ENCODE measurements at places on chromosomes 13 and 19.
A peak's percentile ranks its signal among the peaks of the same experiment; 100 is the strongest.

GRCh38 chr13:75255147-75255546, 226.8 kb downstream of the TBC1D4 start:
- no peak for DNase-seq

DNA sequence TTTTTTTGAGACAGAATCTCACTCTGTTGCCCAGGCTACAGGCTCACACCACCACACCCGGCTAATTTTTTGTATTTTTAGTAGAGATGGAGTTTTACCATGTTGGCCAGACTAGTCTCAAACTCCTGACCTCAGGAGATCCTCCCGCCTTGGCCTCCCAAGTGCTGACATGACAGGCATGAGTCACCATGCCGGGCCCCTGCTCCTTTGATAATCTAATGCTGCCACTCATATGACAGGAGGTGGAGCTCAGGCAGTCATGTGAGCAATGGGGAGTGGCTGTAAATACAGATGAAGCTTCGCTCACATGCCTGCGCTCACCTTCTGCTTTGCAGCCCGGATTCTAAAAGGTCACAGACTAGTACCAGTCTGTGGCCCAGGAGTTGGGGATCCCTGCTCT, 25.1 kb downstream of the ARHGEF18 start:
- DNase-seq = no peak

- DNase-seq = no peak
Measured at GRCh38 chr13:85277748-85278147, 521.5 kb downstream of the SLITRK6 start.

GRCh38 chr13:39302820-39303219, 264.6 kb downstream of the NHLRC3 start:
- DNase-seq = no peak

- DNase-seq = no peak
Measured at GRCh38 chr13:113992276-113993005, 18.6 kb upstream of the C13orf46 start.

- DNase-seq = no peak
Measured at GRCh38 chr13:110916301-110917142, 1.7 kb upstream of the ANKRD10 start.

- DNase-seq = peak; percentile 27
Measured at GRCh38 chr13:75195495-75196146, 286.3 kb downstream of the TBC1D4 start.

- DNase-seq = no peak
Measured at GRCh38 chr19:46951171-46951986, 68.3 kb upstream of the NPAS1 start.

- DNase-seq = peak; percentile 75
Measured at GRCh38 chr13:32427852-32428580, at the start of gene N4BP2L1. Gene N4BP2L1 (minus strand): TSS chr13:32428130. CDS start chr13:32428082, 48 bp downstream.

- DNase-seq = no peak
Measured at GRCh38 chr19:45919678-45920077, 5.1 kb upstream of the NANOS2 start.

GRCh38 chr13:95269756-95270155, 31.5 kb downstream of the ABCC4 start:
- no peak for DNase-seq

GRCh38 chr13:85441364-85441763, 357.9 kb downstream of the SLITRK6 start:
- DNase-seq = no peak

- peak; percentile 85 for DNase-seq
Measured at GRCh38 chr19:12766051-12766521, 9.3 kb downstream of the HOOK2 start.

DNA sequence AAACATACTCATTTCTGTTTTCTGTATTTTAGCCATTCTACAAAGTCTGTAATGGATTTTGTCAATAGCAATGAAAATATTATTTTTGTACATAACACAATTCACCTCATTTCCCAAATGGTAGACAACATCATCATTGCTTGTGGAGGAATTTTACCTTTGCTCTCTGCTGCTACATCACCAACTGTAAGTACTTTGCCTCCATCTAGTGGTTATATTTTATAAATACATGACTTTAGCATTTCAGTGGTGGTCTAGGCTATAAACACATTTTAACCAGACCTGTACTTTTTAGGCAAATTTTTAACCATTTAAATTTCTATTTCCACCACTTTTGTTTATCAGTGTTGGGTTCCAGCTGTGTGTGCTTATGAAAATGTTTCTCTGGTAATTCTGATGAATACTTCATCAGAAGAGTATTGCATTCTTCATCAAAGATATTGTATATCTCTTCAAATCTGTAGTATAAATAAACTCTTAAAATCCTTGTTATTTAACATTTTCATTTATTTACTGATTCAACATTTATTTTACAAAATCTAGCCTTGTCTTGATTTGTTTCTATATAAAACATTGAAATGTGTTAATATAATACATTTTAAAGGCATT, 222.4 kb downstream of the NBEA start:
- peak; percentile 36 for DNase-seq

- DNase-seq = peak; percentile 28
Measured at GRCh38 chr19:16514383-16515019, 18.3 kb downstream of the C19orf44 start.

GRCh38 chr19:42386974-42387707, 3.0 kb downstream of the CNFN start:
- peak; percentile 93 for DNase-seq

GRCh38 chr13:22161871-22162270, 491.0 kb downstream of the FGF9 start:
- DNase-seq = no peak
